ENCODE measurements at places on chromosomes 6 and 20.

- no peak for DNase-seq
These were observed 932.1 kb upstream of the MANEA start for GRCh38 chr6:94645191-94645590.

GRCh38 chr6:143283887-143284645 is 166.4 kb downstream of the ADAT2 start:
- DNase-seq = no peak

DNA sequence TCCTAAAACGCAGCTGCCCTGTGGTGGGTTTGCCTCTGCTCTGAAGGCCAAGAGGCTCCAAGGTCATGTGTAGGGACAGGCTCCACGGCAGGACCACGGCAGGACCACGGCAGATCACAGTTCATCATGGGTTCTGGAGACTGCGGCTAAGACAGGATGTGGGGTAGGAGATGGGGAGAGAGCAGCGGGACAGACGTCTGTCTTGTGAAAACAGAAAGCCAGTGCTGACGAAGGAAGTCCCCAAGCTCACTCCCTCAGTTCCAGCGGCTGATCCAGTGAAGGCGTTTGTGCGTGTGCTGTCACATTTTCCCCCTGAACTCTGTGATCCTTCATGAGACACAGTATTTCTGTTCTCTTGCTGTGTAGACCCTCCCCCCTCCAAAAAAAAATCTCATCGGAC is 67.9 kb upstream of the PTGIS start:
- no peak for DNase-seq

GRCh38 chr20:32829311-32830005 is 9.7 kb downstream of the MAPRE1 start:
- DNase-seq = no peak

DNA sequence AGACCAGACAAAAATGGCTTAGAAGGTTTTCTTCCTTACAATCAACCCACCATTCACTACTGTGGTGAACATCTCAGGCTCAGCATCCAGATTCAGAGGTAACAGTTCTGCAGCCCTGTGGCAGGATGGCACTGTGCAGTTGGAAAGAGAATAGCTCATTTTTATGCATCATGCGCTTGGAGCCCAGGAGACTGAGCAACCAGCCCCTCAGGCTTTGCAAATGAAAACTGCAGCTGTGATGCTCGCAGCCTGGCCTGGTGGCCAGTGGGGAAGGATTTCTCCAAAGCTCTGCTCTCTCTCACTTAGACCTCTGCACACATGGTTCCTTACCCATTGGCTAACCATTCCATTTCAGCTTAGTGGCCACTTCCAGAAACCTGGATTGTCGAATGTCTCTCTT is 45.8 kb downstream of the GABRR2 start:
- DNase-seq = no peak

DNA sequence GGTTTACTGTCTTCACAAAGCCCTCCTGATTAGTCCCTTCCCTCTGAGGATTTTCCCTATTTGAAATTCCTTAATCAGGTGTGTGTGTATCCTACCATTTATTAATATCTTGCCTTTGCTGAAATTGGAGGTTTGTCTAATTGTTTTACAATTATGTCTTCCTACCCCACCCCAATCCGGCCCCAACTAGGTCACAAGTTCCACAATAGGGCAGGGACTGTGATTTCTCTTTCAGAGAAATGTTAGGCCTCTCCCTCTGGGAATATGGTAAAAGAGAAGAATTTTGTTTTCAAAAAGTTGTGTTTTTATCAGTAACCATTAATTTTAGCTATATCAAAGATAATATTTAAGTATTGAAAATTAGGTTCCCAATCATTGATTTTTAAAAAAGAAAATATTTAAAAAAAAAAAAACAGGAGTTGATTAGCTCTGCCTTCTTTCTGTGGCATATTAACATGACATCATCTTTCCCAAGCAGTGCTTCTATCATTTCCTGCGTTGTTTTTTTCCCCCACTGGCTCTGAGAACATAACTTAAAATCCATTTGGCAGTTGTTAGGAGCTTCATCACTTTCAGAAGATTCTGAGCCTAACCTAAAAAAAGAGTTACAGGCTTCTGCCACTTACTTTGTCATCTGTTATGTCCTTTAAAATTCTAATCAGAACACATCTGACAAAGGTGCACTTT is 36.1 kb downstream of the BLOC1S5 start:
- no peak for DNase-seq

- no peak for DNase-seq
These were observed 537.5 kb downstream of the BTBD3 start for GRCh38 chr20:12455148-12455547.

GRCh38 chr6:150198532-150198931 is 55.7 kb downstream of the PPP1R14C start:
- DNase-seq = no peak

DNA sequence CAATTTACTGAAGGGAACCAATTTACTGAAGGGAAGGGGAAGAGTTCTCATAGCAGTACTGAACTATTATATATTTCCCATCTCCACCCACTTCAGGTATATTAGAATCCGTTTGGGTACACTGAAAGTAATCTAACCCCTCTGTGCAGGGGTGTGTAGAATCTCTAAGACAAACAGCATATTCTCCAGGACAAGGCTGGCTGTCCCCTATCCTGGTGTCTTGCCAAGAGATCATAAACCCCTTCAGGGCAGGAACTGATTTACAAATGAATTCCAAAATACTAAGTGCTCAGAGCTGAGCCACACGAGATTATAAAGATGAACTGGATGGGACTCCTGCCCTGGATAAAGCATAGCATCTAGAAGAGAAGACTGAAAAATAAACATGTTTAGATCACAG is 9.2 kb downstream of the ASF1A start:
- no peak for DNase-seq

DNA sequence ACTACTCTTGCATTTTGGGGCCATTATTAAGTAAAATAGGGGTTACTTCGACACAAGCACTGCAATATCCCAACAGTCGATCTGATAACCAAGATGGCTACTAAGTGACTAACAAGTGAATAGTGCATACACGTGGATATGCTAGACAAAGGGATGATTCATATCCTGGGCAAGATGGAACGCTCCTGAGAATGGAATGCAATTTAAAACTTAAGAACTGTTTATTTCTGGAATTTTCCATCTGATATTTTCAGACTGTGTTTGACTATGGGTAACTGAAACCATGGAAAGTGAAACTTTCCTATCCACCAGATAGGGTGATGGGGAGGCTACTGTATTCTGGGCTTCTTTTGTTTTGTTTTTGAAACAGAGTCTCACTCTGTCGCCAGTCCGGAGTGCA is 66.5 kb downstream of the ILRUN start:
- DNase-seq = peak; percentile 89

DNA sequence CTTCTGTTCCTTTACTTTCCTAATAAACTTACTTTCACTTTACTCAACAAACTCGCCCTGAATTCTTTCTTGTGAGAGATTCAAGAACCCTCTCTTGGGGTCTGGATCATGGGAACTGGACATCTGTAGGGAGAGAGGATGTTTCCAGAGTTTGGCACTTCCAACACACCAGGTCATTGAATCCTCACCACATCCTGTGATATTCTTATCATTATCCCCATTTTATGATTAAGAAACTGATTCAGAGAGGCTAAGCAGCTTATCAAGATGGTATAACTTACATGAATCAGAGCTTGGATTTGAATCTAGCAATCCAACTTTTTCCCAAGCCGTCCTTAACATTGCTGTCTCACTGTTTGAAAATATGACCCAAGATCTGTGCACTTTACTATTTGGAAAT is 15.5 kb downstream of the PPIL6 start:
- no peak for DNase-seq

GRCh38 chr6:106094261-106094963 is 8.3 kb downstream of the PRDM1 start:
- no peak for DNase-seq

DNA sequence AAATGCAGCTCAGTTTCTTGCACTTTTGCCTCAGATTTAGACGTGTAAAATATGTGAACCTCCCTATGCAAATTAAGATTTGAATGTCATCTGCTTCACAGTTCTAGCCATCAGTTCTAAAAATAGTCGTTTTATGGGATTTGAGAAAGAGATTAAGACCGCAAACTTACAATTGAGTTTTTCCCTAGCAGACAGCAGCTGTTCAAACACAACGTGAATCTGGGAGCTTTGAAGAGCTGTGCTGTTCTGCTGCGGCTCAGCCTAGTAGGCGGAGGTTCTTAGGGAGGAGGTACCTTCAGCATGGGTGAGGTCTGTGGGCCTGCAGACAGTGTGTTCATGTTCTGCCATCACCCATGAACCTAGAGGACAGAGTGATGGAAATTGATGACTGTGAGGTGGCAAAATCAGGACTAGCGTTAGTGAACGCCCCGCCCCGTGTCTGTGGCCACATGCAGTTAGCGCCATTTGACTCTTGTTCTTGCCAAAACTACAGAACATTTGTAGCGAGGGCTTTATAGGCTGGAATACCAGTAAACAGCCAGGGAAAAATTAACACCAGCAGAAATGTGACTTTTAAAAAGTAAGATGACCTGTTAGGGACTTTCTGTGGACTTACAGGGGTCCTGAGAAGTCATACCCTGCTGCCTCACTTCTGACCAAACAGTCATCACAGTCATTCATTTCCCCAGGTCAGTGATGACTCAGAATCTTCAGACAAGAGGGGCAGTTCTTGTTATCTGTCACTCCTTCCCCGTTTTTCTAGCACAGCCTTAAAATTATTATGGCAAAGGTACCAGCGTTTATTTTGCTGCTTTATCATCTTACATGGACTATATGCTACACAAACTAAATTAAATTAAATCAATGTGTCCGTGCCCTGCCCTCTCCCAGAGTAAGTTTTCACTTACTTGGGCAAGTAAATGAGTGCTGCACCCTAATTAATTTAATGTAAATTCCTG is 84.3 kb upstream of the TMEM181 start:
- DNase-seq = no peak

DNA sequence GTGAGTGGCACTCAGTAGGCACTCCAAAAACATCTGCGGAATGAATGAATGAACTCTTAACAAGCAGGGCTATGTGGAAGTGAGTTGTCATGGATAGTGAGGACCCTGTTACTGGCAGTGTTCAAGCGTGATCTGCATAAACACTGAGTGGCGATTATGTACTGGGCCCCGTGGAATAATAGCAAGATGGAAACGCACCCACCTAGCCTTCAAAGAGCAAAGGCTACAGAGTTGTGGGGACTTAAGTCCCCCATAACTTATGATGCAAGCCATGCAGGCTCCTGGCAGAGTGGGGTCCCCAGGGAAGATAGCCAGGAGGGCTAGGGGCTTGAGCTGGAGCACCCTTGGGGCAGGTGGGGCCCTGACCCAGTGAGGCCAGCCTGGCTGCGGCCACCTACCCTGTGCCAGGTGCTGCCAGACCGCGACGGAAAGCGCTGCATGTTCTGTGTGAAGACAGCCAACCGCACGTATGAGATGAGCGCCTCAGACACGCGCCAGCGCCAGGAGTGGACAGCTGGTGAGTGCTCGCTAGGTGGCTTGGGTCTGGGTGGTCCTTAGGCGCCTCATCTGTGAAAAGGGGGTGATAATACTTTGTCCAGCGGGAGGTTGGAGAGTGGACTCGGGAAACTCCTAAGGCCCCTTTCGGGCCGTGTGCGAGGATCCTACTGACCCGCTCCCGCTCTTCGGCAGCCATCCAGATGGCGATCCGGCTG is 20.0 kb downstream of the DEF6 start:
- DNase-seq = no peak

DNA sequence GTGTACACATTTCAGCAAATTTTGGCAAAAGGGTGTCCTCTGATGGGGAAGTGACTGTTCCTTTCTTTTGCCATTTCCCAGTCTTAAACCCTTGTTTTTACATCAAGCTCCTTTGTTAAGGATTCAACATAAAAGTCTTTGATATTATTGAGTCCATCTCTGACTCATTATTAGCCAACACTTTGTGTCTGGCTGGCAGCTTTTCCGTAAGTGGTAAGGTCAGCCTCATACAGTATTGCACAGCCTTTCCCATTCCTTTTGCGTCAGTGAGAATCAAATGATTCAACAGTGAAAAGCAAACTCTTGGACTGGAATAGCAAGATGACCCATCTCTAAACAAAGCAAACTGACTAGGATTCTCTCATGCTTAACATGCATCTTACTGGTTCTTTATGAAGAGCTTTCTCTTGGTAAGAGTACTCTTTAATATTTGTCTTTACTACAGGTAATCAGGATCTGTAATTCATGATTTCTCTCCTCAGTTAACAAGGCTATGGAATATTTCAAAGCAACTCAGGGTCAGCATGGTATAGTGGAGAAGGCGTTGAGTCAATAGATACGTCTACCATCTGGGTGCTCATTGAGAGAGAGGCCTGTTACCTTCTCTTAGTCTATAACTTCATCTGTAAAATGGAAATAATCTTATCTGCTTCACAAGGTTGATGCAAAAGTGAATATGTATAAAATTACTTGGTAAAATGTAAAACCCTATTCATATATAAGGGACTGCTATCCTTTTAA is 183.6 kb downstream of the PRL start:
- DNase-seq = peak; percentile 97

GRCh38 chr6:155330922-155331321 is 16.6 kb upstream of the TFB1M start:
- DNase-seq = no peak

GRCh38 chr6:11515763-11516162 is 21.8 kb upstream of the TMEM170B start:
- DNase-seq = no peak

DNA sequence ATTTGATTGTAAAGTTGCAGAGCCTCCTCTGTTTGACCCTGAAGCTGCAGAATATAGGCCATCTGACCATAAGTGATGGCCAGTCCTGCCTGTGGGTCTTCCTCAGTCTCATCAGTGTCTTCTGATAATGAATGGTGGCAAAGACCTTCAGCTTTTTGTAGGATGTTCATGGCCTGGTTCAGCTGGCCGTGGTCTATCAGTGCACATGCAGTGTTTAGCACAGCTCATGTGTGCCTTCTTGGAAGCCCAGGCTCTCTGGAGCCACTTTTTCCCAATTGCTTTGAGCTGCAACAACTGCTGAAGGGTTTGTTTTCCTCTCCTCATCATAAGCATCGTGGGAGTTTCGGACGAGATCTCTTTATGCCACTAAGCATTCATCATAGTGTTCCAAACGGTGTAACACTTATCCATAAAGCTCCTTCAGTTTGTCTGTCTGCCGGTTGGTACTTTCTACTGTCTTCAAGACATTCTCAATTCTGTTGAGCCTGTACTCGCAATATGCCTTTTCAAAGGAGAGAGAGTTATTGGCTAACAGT is 70.1 kb upstream of the TULP4 start:
- DNase-seq = no peak

GRCh38 chr20:24968278-24968800 is 19.3 kb downstream of the CST7 start:
- DNase-seq = no peak

DNA sequence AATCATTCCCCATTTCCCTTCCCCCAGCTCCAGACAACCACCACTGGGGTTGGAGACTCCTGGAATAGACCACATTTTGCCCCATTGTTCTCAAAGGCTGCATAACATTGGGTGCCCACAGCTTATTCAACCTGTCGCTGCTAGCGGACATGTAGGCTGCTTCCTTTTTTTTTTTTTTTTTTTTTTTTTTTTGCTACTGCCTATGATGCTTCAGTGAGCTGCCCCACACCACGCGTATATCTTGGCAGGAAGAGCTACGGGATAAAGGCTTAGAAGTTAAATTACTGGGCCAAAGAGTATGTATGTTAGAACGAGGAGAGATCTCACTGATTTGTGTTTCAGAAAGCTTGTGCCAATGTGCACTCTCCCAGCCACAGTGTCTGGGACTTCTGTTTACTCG is 7.0 kb downstream of the LBP start:
- DNase-seq = no peak
